Stimulated activated naive CD4-positive, alpha-beta T cell treated with Interleukin-2 at 50 U/mL for 16 hours (primary cell): ENCODE measurements at places on chromosomes 2 and 18.

- no peak for DNase-seq
Measured at GRCh38 chr2:219434468-219434717, 250 bp upstream of the SPEG start.

GRCh38 chr2:187644981-187645380, 90.7 kb upstream of the TFPI start:
- DNase-seq = no peak

- DNase-seq = no peak
Measured at GRCh38 chr2:95056461-95057459, 31.3 kb downstream of the MAL start.

- DNase-seq = no peak
Measured at GRCh38 chr2:213306316-213306942, 22.2 kb downstream of the SPAG16 start.

DNA sequence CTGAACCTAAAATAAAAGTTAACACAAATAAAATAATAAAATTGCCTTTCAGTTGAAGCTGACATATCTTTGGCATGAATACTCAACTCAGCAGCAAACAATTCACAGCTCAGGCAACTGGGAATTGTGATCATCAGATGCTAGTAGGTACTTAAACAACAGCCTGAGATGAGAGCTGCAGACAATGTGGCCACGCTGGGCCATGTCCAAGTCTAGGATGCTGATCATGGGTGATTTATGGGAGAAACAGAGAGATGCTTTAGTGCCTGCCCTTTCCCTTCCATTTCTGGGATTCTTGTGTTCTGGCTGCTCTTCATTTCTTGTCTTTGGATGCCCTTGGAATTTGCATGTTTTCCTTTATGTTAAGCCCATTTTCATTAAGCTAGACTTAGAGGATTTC, 212.4 kb upstream of the CWC22 start:
- DNase-seq = no peak

DNA sequence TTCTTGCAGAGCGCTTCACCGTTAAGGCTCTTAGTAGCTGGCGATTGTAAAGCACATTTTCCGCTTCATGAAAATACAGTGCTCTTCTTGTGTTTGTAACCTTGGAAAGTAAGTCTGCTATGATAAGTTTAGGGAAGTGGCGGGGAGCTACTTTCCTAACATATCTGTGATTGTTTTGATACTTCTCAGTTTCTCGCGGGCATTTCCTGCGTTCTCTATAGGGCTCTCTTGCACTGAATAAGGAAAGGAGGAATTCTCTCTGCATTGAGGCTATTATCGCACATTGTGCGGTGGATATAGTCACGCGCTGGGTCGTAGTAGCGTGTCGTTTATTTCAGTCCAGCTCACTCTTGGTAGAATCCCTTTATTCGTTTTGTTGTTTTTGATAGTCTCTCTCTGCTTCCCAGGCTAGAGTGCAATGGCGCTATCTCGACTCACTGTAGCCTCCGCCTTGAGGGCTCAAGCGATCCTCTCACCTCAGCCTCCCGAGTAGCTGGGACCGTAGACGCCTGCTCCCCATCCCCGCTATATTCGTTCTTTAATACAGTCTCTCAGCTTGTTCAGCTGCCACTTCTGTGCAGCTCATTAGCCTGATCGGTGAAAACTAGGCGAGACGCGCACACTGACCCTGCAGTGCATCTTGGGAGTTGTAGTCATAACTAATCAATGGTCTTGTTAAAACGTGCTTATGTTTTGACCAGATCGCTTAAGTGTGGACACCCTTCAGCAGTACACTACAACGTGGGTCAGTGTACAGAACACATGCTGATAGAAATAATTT, 1.0 kb upstream of the PPP4R3B start:
- DNase-seq = peak; percentile 30

DNA sequence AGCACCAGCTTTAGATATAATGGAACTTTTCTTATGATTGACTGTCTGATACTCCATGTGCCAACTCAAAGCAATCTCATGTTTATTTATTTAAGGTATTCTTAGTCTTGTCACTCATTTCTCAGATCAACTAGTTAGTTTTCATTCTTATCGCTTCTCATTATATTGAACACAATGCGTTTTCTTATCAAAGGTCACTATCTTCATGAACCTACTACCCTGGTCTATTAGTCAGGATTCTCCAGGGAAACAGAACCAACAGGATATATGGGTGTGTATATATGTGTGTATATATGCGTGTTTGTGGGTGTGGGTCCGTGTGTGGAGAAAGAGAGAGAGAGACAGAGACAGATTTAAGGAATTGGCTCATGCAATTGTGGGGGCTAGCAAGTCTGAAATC, 619.9 kb downstream of the ZEB2 start:
- no peak for DNase-seq

DNA sequence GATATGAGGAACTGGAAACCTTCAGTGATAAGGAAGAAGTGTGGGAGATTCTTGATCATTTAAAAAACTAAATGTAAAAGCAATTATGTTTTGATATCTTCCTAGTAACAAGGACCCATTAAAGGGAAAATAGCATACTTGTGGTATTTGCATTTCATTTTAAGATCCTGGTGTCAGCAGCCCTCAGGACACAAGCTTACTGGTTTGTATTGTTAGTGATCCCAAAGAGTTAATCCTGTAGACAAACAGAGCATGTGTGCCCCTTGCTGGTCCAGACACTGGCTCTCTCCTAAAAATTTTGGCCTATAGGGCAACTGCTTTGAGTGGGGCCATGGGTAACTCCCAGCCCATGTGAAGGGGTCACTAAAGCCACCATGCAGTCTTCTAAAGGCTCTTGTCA, 101.1 kb upstream of the TFCP2L1 start:
- DNase-seq = no peak

- no peak for DNase-seq
Measured at GRCh38 chr2:19786408-19787058, 115.2 kb downstream of the TTC32 start.
